Gastrocnemius medialis (tissue), 4 donors: ENCODE measurements at places on chromosomes 7 and 10. TPM values are rescaled to one million over a fixed set of nuclear protein-coding genes. Genes with fewer than 3 reads are reported as not detected.
A peak's percentile ranks its signal among the peaks of the same experiment; 100 is the strongest.

The CCDC136 gene
- 10.7 TPM for total RNA-seq

The ANKRD22 gene
- not detected for total RNA-seq

The ASB13 gene
- 20.0 TPM for total RNA-seq

The TCF7L2 gene
- 5.1 TPM for total RNA-seq

The DGKI gene
- 0.07 TPM for total RNA-seq

- H3K36me3 ChIP-seq, result no peaks in the 10 kb centered on the region
- no peaks in the 10 kb centered on the region for H3K4me1 ChIP-seq
- no peak for DNase-seq
These were observed 35.0 kb downstream of the CCDC146 start for GRCh38 chr7:77157446-77157845.

GRCh38 chr7:81366546-81366945 is 403.3 kb downstream of the HGF start:
- H3K4me3 ChIP-seq, result no peak overlapping the region

DNA sequence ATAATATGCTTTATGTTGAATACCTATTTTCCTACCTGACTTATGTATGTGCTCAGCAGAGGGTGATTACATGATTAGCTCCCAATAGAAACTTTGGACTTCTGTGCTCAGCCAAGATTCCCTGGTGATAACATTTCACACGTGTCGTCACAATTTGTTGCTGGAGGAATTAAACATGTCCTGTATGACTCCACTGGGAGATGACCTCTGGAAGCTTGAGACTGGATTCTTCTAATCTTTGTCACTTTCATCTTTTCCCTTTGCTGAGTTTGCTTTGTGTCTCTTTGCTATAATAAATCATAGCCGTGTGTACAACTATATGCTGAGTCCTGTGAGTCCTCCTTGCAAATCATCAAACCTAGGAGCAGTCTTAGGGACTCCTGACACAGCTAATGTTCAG is 120.9 kb upstream of the LRRTM3 start:
- H3K27me3 ChIP-seq, result no peaks in the 10 kb centered on the region
- H3K4me3 ChIP-seq, result no peak overlapping the region
- H3K27ac ChIP-seq, result no peak overlapping the region
- no peak for DNase-seq
- no peaks in the 10 kb centered on the region for H3K36me3 ChIP-seq

DNA sequence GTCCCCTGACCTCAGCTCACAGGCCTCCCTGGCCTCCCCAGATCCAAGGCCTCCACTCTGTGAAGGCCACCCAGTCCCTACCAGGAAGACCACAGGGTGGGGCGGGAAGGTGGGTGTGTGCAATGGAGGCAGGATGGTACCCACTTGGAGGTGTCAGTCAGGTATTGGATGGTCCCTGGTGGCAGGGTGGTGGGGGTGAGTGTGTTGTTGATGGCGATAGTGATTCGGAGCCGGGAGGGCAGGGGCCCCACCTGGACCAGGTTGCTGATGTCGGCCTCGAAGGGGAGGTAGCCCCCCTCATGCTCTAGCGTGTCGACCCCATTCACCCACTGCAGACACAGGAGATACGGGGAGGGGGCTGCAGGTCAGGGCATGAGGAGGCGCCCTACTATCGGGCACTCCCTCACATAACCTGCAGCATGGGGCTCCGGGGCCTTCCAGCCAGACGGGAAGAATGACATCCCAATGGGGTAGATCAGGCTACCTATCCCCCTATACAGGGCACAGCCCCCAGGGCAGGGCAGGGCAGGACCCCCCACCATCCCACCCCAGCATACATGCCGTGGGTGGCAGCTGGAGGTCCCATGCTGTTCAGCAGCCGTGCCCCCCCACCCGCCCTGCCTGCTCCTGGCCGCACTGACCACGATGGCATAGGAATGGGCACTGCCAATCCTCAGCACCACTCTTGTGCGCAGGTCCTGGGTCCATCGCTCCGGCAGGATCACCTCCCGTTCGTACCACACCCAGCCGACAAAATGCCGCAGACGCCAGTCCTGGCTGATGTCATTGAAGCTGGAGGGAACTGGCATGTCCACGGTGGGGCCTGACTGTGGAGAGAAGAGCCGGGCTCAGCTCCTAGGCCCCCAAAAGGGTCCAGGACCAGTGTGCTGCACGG is 2.2 kb downstream of the GUSB start:
- DNase-seq, result no peak
- H3K36me3 ChIP-seq, result no peaks in the 10 kb centered on the region
- no peak overlapping the region for H3K4me3 ChIP-seq
- H3K27ac ChIP-seq, result peak overlapping the region; percentile 81
- H3K4me1 ChIP-seq, result peaks cover 19% of the 10 kb centered on the region

- H3K4me3 ChIP-seq, result no peak overlapping the region
- peak overlapping the region; percentile 78 for H3K27ac ChIP-seq
- peak; percentile 85 for DNase-seq
- no peaks in the 10 kb centered on the region for H3K36me3 ChIP-seq
- H3K27me3 ChIP-seq, result no peaks in the 10 kb centered on the region
These were observed 79.9 kb upstream of the COL13A1 start for GRCh38 chr10:69721690-69722310.

GRCh38 chr7:87105401-87105800 is 45.9 kb upstream of the ELAPOR2 start:
- no peak for DNase-seq
- no peak overlapping the region for H3K27ac ChIP-seq
- no peaks in the 10 kb centered on the region for H3K4me1 ChIP-seq
- no peaks in the 10 kb centered on the region for H3K27me3 ChIP-seq
- no peaks in the 10 kb centered on the region for H3K36me3 ChIP-seq

- H3K27me3 ChIP-seq, result no peaks in the 10 kb centered on the region
- no peak for DNase-seq
- H3K36me3 ChIP-seq, result no peaks in the 10 kb centered on the region
- peak overlapping the region; percentile 50 for H3K27ac ChIP-seq
These were observed 149.8 kb upstream of the WNT16 start for GRCh38 chr7:121178869-121179497.

DNA sequence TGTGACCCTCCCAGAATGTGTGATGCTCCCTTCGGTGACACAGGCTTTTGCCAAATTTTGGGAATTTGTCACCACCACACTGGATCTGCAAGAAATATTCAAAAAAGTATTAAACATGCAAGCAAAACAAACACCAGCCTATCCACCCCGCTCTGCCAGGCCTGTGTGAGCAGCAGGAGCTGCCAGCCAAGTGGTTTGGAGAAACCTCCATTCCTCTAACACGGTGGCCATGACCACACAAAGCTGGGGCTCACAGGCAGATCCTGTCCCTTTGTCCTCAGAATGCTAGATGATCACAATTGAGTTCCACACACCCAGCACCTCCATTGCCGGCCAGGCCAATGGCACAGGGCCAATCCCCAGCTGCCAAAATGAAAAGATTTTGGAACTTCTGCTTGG is 261.9 kb upstream of the PPP2R2D start:
- H3K4me1 ChIP-seq, result no peaks in the 10 kb centered on the region
- DNase-seq, result no peak
- H3K36me3 ChIP-seq, result no peaks in the 10 kb centered on the region

DNA sequence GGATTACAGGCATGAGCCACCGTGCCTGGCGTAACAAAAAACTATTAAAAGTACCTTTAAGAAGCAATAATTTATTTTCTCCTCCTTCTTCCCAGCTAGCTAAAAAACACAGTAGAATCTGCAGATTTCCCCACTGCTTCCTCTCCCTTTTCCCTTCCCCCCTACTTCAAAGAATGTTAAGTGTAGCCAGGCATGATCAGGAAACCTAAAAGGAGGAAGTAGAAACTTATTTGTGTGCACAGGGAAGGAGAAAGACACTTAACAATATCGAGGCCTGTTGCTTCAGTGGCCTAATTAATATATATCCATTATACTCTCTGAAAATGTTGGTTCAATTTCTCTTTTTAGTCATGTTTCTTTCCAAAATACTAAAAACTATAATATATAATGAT is 127.7 kb downstream of the NRBF2 start:
- peaks cover 74% of the 10 kb centered on the region for H3K4me1 ChIP-seq
- H3K27me3 ChIP-seq, result no peaks in the 10 kb centered on the region
- no peak overlapping the region for H3K4me3 ChIP-seq
- DNase-seq, result no peak
- no peaks in the 10 kb centered on the region for H3K36me3 ChIP-seq

DNA sequence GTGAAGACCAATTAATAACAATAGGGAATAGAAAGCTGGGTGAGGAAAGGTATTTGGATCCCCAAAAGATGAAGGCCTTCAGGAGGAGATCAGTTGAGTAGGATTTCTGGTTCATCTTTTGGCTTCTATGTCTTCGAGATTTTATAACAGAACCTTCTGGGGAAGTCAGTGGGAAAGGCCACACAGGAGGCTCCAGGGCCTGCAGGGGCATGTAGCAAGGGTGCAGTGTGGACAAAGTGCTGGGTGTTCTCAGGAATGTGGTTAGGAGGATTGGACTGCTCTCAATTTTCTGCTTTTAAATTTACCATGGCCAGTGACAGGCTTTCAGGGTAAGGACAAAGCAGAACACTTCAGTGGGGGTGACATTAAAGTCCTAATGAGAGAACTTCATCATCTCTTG is 378.0 kb downstream of the CCSER2 start:
- H3K36me3 ChIP-seq, result no peaks in the 10 kb centered on the region
- H3K4me1 ChIP-seq, result no peaks in the 10 kb centered on the region
- no peaks in the 10 kb centered on the region for H3K27me3 ChIP-seq
- H3K4me3 ChIP-seq, result no peak overlapping the region

DNA sequence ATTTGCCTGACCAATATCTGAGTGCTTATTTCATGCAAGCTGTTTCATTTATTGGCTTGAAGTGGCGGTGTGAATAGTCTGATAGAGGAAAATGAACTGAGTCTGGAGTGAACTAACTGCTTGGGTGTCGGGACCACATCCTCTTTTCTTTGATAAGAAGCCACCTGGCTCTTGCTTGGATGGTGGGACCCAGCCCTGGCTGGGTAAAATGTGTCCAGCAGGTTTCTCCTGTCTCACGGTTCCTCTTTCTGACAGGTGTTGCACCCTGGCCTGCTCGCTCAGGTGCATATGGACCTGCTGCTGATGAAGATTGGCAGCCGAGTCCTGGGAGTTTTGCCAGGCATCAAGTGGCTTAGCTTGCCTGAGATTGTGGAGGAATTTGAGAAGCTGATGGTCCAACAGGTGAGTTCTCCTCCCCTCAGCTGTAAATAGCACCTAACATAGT is 1.6 kb downstream of the ADCK2 start:
- H3K27me3 ChIP-seq, result no peaks in the 10 kb centered on the region
- peaks cover 26% of the 10 kb centered on the region for H3K4me1 ChIP-seq
- H3K36me3 ChIP-seq, result no peaks in the 10 kb centered on the region
- no peak overlapping the region for H3K4me3 ChIP-seq
- DNase-seq, result no peak

- no peaks in the 10 kb centered on the region for H3K4me1 ChIP-seq
- DNase-seq, result no peak
- no peaks in the 10 kb centered on the region for H3K36me3 ChIP-seq
- H3K4me3 ChIP-seq, result no peak overlapping the region
- H3K27me3 ChIP-seq, result no peaks in the 10 kb centered on the region
These were observed 297.0 kb upstream of the AUTS2 start for GRCh38 chr7:69301253-69301652.

GRCh38 chr7:103947026-103947655 is 42.3 kb downstream of the RELN start:
- no peaks in the 10 kb centered on the region for H3K27me3 ChIP-seq
- no peaks in the 10 kb centered on the region for H3K36me3 ChIP-seq
- no peak overlapping the region for H3K4me3 ChIP-seq

DNA sequence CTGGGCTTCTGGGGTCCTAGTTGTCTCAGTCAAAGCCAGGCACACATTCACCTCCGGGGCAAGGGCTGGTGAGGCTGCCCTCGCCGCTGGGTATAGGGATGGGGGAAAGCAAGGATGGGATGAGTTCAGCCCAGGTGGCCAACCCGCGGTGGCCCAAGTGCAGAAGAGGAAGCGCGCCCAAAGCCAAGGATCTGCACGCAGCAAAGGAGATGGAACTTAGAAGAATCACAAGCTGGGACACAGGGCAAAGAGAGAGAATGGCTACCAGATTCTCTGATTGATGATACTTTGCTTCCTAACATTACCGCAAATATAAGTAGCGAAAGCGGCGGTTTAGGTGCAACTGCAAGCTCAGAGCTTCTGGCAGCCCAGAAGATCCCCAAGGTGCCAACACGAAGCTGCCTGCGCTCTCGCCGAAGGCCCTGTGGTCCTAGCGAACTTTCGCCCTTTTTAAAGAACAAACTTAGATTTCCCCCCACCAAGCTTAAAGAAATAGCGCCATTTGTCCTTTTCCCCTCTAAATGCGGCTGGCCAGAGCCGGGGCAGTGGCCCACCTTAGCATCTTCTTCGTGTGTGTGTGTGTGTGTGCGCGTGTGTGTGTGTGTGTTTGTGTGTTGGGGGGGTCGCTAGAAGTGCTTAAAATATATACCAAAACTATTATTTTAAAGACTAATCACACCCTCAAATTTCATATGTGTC is 927 bp upstream of the MKX start:
- peaks cover 11% of the 10 kb centered on the region for H3K4me1 ChIP-seq
- no peaks in the 10 kb centered on the region for H3K36me3 ChIP-seq
- no peak for DNase-seq

- peak overlapping the region; percentile 58 for H3K4me3 ChIP-seq
- H3K4me1 ChIP-seq, result no peaks in the 10 kb centered on the region
- no peak overlapping the region for H3K27ac ChIP-seq
- no peak for DNase-seq
These were observed 1.3 kb downstream of the NRCAM start for GRCh38 chr7:108454674-108455550.

DNA sequence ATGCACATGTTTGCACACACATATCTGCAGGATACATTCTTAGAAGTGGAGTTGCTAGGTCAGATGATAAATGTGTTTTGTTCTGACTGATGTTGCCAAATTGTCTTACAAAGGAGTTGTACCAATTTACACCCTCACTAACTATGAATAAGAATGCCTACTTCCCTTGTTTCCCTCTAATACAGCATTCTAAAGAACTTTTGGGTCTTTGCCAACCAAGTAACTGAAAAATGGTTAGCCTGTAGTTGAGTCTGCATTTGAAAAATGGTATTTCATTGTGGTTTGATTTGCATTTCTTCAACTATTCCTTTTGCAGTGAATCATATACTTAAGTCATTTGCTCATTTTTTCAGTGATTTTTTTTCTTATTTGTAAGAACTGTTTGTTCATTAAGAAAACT is 48.4 kb downstream of the TMEM26 start:
- peaks cover 15% of the 10 kb centered on the region for H3K4me1 ChIP-seq
- no peak overlapping the region for H3K4me3 ChIP-seq

DNA sequence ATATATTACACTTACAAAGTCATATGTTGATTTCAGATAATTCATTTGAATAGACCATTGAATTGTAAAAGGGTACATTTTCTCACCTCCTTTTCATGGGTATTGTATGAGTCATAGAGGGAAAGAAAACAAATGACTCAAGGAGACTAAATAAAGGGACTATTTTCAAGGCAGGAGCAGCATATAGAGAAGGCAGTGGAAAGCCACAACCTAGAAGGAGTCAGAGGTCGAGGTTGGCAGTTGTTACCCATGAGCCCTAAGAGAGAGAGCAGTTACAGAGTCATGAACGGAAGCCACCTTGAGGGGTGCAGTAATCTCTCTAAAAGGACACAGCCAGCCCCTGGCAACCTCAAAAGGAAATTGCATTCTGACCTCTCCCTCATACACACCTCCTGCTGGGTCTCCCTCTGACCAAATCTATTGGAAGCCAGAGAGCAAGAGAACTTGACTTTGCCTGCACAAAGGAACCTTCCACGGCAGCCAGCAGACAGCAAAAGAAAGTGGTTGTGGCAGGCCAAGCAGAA is 137.9 kb downstream of the GRM8 start:
- no peak overlapping the region for H3K4me3 ChIP-seq
- DNase-seq, result no peak
- H3K27ac ChIP-seq, result no peak overlapping the region
- no peaks in the 10 kb centered on the region for H3K4me1 ChIP-seq
- no peaks in the 10 kb centered on the region for H3K36me3 ChIP-seq
- H3K27me3 ChIP-seq, result no peaks in the 10 kb centered on the region

- peak overlapping the region; percentile 29 for H3K27ac ChIP-seq
- H3K36me3 ChIP-seq, result no peaks in the 10 kb centered on the region
- peaks cover 39% of the 10 kb centered on the region for H3K4me1 ChIP-seq
- H3K4me3 ChIP-seq, result no peak overlapping the region
- DNase-seq, result no peak
- H3K27me3 ChIP-seq, result no peaks in the 10 kb centered on the region
These were observed 26.9 kb downstream of the EPDR1 start for GRCh38 chr7:37947138-37947940.
